Lung (tissue), 17 donors: ENCODE measurements at places on chromosomes 2 and 18. TPM values are rescaled to one million over a fixed set of nuclear protein-coding genes. Genes with fewer than 3 reads are reported as not detected.

LHCGR gene
- 0.12 TPM for total RNA-seq

VIL1 gene
- total RNA-seq, result 0.77 TPM

ARHGEF33 gene
- 0.64 TPM for total RNA-seq

TNFAIP6 gene
- 10.7 TPM for total RNA-seq

PRKAG3 gene
- total RNA-seq, result not detected

EVX2 gene
- total RNA-seq, result not detected
